ENCODE measurements at places on chromosomes 16 and 17. TPM values are rescaled to one million over a fixed set of nuclear protein-coding genes. Genes with fewer than 3 reads are reported as not detected.

GRCh38 chr16:3951861-3952736, 71.6 kb upstream of the CREBBP start:
- H3K27ac ChIP-seq, result no peak overlapping the region
- no peak for DNase-seq
- H3K27me3 ChIP-seq, result peaks cover 7% of the 10 kb centered on the region
- H3K4me1 ChIP-seq, result peaks cover 19% of the 10 kb centered on the region
- H3K36me3 ChIP-seq, result no peaks in the 10 kb centered on the region

DNA sequence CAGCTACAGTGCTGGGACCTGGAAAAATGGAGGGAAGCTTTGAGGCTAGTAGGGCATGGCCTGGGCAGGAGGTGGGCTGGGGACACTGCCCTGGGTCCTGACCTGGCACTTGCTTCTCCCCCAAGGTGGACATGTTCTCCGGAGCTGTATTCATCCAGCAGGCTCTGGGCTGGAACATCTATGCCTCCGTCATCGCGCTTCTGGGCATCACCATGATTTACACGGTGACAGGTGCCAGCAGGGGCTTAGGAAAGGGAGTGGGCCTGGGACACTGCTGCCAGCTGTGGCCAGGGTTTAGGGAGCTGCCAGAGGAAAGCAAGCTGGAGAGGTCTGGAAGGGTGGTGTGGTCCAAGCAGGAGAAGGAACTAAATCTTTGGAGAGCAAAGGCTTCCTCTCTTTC, 3.1 kb downstream of the SLC5A2 start:
- H3K4me3 ChIP-seq, result peak overlapping the region; percentile 66
- no peaks in the 10 kb centered on the region for H3K4me1 ChIP-seq
- H3K27me3 ChIP-seq, result peaks cover 54% of the 10 kb centered on the region
- H3K36me3 ChIP-seq, result peaks cover 5% of the 10 kb centered on the region
- no peak overlapping the region for H3K27ac ChIP-seq

GRCh38 chr17:61144617-61145564, 254.8 kb upstream of the TBX2 start:
- no peaks in the 10 kb centered on the region for H3K27me3 ChIP-seq
- peak; percentile 72 for DNase-seq
- H3K4me3 ChIP-seq, result peak overlapping the region; percentile 59
- no peaks in the 10 kb centered on the region for H3K36me3 ChIP-seq

The P2RX5 gene
- total RNA-seq, result 0.69 TPM

- H3K4me3 ChIP-seq, result peak overlapping the region; percentile 13
- peaks cover 24% of the 10 kb centered on the region for H3K4me1 ChIP-seq
- peaks cover 6% of the 10 kb centered on the region for H3K36me3 ChIP-seq
- DNase-seq, result no peak
- no peaks in the 10 kb centered on the region for H3K27me3 ChIP-seq
Observed at GRCh38 chr17:948284-948852, 31.2 kb downstream of the NXN start.

DNA sequence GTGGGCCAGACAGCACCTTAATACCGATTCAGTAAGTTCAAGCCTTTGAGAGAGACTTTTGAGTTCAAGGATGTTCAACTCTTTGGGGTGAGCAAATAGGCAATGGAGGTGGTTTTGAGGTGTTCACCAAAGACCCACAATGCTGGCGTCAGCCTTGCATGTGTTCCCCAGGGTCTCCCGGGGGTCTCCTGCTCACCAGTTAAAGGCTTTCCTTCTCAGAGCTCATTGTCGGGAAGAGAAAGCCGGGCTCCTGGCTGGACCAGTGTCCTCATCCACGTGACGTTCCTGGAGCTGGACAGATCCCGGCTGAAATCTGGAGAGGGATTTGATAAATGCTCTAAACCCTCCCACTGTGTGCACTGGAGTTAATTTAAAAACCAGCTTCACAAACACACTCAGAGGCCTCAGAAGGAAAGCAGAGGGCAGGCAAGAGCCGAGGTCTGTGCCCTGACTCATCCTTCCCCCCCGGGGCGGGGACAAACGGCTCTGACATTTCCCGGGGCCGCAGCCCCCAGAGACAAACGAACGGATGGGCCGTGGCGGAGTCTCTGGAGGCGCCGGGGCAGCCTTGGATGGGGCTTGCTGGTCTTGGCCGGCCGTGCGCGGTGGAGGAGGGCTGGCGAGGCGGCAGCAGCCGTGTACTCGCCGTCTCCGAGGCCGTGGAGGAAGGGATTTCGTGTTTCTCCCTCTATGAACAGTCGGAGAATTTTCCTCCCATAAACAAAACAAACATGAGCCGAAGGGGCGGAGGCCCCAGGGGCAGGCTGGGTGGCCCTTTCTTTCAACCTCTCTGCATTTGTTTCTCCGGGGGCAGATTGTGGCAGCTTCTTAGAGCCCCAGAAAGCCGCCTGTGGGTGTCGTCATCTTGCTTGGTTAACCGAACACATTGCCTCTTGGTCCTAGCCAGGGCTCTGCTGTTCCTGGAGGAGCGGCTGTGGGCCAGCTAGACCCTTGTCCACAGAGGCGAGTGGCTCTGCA, 94.2 kb downstream of the NTN1 start:
- no peaks in the 10 kb centered on the region for H3K36me3 ChIP-seq
- H3K27me3 ChIP-seq, result peaks cover 17% of the 10 kb centered on the region
- no peak for DNase-seq
- H3K4me1 ChIP-seq, result peaks cover 15% of the 10 kb centered on the region

DNA sequence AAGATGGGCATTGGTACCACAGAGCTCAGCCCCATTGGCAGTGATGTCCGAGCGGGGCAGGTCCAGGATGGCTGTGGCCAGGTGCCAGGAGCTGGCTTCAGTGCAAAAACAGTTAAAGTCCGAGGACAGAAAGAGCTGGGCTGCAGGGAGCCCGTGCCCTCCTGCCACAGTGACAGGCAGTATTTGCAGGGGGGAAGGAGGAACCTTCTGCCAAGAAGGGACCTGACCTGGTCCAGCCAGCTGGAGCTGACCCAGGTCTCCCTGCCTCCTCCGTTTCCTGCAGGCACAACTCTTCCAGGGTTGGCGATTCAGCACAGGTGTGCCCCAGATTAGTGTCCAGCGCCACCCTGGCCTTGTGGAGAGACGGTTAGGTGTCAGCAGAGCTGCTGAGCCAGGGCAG, 199.0 kb downstream of the ENGASE start:
- peaks cover 5% of the 10 kb centered on the region for H3K4me1 ChIP-seq
- no peak overlapping the region for H3K4me3 ChIP-seq
- peaks cover 32% of the 10 kb centered on the region for H3K27me3 ChIP-seq

DNA sequence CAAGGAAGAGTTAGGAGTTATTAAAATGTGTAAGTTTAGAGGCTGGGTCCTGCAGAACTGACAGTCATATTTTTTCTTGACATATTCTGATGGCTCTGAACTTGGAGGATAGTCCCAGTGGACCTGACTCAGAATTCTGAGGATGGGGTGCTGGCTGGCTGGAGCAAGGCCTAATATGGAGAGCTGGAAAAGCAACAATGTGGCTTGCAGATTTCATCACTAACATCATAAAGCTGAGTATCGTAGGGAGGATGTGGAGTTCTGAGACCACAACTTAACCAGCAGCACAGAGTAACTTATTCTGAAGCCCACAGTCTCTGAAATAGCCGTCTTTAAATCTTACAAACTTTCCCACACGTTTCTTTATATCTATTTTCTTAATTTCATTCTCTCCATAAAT, 2.3 kb downstream of the KRTAP1-5 start:
- H3K27ac ChIP-seq, result no peak overlapping the region
- H3K36me3 ChIP-seq, result peaks cover 3% of the 10 kb centered on the region
- no peaks in the 10 kb centered on the region for H3K27me3 ChIP-seq

DNA sequence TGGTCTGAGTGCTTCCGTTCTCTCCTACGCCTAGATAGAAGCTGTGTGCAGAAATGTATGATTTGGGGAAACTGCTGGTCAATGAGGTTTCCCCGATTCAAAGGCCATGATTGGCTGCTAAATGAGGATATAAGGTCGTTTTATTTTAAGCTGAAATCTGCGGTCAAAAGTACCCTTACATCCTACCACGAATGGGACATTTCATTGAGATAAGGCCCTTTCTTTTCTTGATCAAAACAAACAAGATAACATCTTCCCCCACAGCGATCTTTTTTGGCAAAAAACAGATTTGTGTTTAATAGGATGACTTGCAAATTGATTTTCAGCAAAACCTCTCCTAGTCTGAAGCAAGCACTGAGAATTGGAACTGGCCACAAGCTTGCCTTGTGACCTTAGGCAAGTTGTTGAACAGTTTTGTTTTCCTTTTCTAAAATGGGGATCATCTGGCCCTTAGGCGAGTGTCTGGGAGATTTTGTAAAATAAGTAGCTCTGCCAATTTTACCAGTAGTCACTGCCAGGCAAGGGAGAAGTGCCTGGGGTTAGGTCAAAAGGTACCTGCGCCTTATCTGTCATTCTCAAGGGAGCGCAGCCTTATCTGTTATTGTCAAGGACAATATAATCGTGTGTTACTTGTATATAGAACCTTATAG, 635 bp downstream of the SCPEP1 start:
- peaks cover 41% of the 10 kb centered on the region for H3K4me1 ChIP-seq
- peak overlapping the region; percentile 92 for H3K4me3 ChIP-seq
- H3K27ac ChIP-seq, result peak overlapping the region; percentile 67
- H3K27me3 ChIP-seq, result no peaks in the 10 kb centered on the region
- H3K36me3 ChIP-seq, result no peaks in the 10 kb centered on the region
- DNase-seq, result peak; percentile 25

DNA sequence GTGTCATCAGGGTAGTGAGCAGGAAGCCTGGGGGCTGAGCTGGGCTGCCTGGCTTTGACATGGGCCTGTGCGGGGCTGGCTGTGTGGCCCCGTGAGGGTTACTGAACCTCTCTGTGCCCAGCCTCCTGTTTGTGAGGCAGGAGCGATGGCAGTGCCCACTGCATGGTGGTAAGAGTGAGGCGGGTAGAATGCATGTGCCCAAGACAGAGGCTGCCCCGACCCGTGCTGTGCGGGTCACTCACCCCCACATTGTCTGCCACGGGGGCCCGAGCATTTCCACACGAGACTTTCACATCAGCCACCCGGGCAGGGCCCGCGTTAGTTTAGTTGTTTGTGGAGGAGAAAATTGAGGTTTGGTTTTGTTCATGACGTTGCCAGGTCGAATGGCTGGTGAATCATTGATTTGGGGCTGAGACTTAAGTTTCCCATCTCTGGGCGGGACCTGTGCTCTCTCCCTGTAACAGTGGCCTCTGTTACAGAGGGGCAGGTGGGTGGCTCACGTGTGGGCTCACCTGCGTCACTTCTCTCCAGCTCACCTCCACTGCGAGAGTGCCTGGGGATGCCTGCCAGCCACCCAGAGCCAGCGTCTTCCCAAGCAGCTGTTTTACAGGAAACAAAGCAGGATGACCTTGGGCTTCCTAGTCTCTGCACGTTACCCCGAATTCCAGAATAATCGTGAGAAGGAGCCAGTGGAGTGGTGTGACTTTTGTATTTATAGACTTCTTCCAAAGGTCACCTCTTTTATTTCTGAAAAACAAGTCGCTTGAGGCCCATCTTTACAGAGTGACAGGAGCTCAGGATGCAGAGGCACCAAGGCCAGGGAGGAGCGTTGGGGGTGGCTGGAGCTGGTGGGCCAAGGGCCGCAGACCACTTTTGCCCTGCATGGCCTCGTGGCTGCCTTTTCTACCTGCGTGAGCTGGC, 150.6 kb downstream of the RPTOR start:
- H3K27ac ChIP-seq, result peak overlapping the region; percentile 70
- peaks cover 6% of the 10 kb centered on the region for H3K36me3 ChIP-seq
- no peak for DNase-seq
- H3K27me3 ChIP-seq, result no peaks in the 10 kb centered on the region
- H3K4me3 ChIP-seq, result no peak overlapping the region
- H3K4me1 ChIP-seq, result peaks cover 50% of the 10 kb centered on the region

The TPPP3 gene
- total RNA-seq, result 44.5 TPM

DNA sequence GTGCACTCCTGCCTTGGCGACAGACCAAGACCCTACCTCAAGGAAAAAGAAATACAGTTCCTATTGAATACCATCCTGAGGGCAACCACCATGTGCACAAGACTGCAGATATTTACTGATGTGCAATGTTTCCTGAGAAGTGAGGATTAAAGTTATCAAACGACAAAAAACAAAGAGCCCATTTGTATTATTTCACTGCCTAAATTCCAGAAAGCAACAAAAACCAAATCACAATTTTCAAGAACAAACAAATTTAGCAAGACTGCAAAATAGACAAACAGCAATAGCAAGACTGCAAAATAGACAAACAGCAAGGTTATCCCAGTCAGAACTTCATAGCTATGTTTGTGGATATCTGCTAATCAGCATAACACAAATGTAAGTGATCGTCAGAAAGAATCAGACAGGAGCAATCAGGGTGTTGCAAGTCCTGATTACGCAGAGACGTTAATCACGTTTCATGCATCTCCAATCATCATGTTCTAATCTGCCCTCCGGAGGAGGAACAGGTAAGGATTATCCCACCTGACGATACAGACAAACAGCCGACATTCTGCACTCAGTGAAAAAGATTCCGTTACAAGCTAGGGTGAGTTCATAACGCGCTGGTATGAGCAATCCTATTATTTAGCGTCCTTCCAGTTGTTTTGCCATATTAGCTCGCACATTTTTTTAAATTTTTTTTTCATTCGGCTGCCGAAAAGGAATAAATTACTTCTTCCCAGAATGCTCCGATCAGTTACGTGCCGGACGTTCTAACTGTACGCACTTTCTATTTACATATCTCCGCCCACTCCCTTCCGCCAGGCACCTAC, 2.9 kb downstream of the TMEM107 start:
- H3K27me3 ChIP-seq, result peaks cover 4% of the 10 kb centered on the region
- no peak for DNase-seq
- peaks cover 25% of the 10 kb centered on the region for H3K4me1 ChIP-seq
- peak overlapping the region; percentile 94 for H3K4me3 ChIP-seq
- H3K36me3 ChIP-seq, result no peaks in the 10 kb centered on the region
- peak overlapping the region; percentile 100 for H3K27ac ChIP-seq

The TMEM186 gene
- 18.4 TPM for total RNA-seq

The PTX4 gene
- total RNA-seq, result not detected

The FBXL16 gene
- total RNA-seq, result 4.3 TPM

The SLFN13 gene
- total RNA-seq, result 14.3 TPM

GRCh38 chr17:1640329-1641064, 5.0 kb downstream of the SCARF1 start:
- peaks cover 15% of the 10 kb centered on the region for H3K27me3 ChIP-seq
- no peak overlapping the region for H3K4me3 ChIP-seq
- no peak overlapping the region for H3K27ac ChIP-seq
- no peaks in the 10 kb centered on the region for H3K36me3 ChIP-seq
- H3K4me1 ChIP-seq, result peaks cover 17% of the 10 kb centered on the region

The CA4 gene
- 11.4 TPM for total RNA-seq

GRCh38 chr16:67184995-67185650, 1.4 kb upstream of the MATCAP1 start:
- peak overlapping the region; percentile 92 for H3K27ac ChIP-seq
- H3K36me3 ChIP-seq, result no peaks in the 10 kb centered on the region
- peak overlapping the region; percentile 93 for H3K4me3 ChIP-seq
- H3K27me3 ChIP-seq, result peaks cover 12% of the 10 kb centered on the region
- DNase-seq, result peak; percentile 94
- H3K4me1 ChIP-seq, result peaks cover 7% of the 10 kb centered on the region

DNA sequence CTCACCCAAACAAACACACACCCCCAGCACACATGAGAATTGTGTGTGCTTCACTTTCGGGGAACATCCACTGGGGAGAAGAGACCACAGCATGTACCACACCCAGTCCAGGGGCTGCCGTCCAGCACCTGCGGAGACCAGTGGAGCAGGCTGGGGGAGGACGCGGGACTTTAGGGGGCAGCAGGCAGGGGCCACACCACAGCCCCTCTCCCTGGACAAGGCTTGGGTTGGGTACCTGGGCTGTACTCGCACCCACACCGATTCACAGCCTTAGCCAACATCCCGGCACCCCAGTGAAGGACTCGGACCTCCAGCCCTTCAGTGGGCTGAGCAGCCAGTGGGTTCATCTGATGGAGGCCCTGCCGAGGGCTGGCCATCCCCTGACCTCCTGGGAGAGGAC, 63.3 kb downstream of the RBFOX3 start:
- H3K27ac ChIP-seq, result no peak overlapping the region
- no peak for DNase-seq
- H3K4me3 ChIP-seq, result no peak overlapping the region
- H3K27me3 ChIP-seq, result peaks cover 33% of the 10 kb centered on the region

GRCh38 chr17:50603340-50603739, 31.3 kb upstream of the ABCC3 start:
- no peak overlapping the region for H3K27ac ChIP-seq
- DNase-seq, result no peak
- H3K27me3 ChIP-seq, result peaks cover 19% of the 10 kb centered on the region
- peaks cover 19% of the 10 kb centered on the region for H3K4me1 ChIP-seq

Data from type B pancreatic cell (in vitro differentiated cells).